ENCODE measurements at places on chromosomes 4 and X. TPM values are rescaled to one million over a fixed set of nuclear protein-coding genes. Genes with fewer than 3 reads are reported as not detected.
A peak's percentile ranks its signal among the peaks of the same experiment; 100 is the strongest.

GRCh38 chr4:77226939-77227705 lies 70.1 kb downstream of the CCNG2 start:
- H3K4me3 ChIP-seq: no peak overlapping the region
- H3K4me1 ChIP-seq: no peaks in the 10 kb centered on the region
- peaks cover 25% of the 10 kb centered on the region for H3K27me3 ChIP-seq
- DNase-seq: no peak

GRCh38 chr4:142741995-142742394 lies 104.1 kb downstream of the INPP4B start:
- DNase-seq: no peak
- no peaks in the 10 kb centered on the region for H3K36me3 ChIP-seq
- H3K27me3 ChIP-seq: no peaks in the 10 kb centered on the region
- no peak overlapping the region for H3K4me3 ChIP-seq
- H3K4me1 ChIP-seq: peaks cover 5% of the 10 kb centered on the region

- no peak for DNase-seq
- no peak overlapping the region for H3K27ac ChIP-seq
- no peak overlapping the region for H3K4me3 ChIP-seq
- peaks cover 34% of the 10 kb centered on the region for H3K27me3 ChIP-seq
These were observed 109.1 kb downstream of the GPAT3 start for GRCh38 chr4:83644677-83645659.

- H3K27me3 ChIP-seq: no peaks in the 10 kb centered on the region
- H3K36me3 ChIP-seq: no peaks in the 10 kb centered on the region
- DNase-seq: no peak
These were observed 197.1 kb upstream of the MAGEB18 start for GRCh38 chrX:25941087-25941486.

DNA sequence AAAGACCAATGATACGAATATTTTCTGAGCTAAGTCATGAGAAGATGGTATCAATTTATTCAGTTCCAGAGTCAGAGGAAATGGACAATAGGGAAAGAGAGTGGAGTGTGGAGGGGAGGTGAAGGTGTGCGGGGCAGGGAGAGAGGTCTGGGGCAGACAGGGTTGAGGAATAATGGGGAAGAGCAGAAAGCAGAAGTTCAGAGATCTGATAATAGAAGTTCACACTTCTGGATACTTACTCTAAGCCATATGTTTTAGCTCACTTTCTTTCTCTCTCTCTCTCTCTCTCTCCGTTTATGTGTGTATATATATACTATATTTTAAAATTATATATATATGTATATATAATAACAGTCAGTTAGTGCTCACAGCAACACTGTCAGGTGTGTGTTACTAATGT lies 40.4 kb downstream of the FOXR2 start:
- no peak overlapping the region for H3K4me3 ChIP-seq
- H3K27me3 ChIP-seq: no peaks in the 10 kb centered on the region
- H3K36me3 ChIP-seq: no peaks in the 10 kb centered on the region
- DNase-seq: no peak
- no peaks in the 10 kb centered on the region for H3K4me1 ChIP-seq
- no peak overlapping the region for H3K27ac ChIP-seq

DNA sequence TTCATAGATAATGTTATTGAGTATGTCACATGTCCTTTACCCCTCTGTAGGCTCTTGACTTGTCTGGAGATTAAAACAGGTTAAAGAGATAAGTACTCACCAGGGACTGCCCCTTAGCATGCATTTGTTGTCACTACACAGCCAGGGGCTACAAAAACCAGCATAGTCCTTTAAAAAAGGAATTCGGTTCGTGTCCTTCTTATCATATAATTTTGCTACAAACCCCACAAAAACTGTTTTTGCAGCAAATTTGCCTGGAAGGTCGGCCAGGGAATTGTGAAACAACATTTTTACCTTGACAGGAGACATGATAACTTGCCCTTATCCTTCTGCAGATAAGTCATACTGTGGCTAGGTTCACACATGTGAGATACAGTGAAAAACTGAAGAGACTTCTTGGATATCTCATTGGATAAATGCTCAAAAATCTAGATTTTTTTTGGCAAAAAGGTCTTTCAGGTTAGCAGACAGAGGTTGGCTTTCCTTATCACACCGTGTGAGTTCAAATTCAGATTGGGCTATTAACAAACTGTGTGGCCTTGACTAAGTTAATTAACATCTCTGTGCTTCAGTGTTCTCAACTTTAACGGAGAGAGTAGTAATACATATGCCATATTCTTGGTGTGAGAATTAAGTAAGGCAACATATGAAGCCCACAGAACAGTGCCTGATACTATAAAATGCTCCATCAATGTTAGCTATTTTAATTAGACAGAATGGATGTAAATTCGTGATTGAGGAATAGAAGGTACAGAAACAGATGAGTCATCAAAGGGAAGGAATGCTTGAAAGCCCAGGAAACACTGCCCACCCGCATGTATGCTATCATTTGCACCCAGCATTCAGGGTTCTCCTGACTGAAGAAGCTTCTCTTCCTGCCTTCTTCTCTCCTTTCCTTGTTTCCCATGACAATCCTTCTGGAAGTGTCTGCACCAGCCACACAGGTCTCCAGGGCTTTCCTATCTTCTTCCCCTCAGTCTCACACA lies 30.0 kb downstream of the FAM9C start:
- H3K4me1 ChIP-seq: peaks cover 32% of the 10 kb centered on the region
- DNase-seq: no peak
- H3K4me3 ChIP-seq: no peak overlapping the region
- H3K27me3 ChIP-seq: no peaks in the 10 kb centered on the region

GRCh38 chr4:89055157-89056080 lies 1.6 kb downstream of the FAM13A start:
- peaks cover 52% of the 10 kb centered on the region for H3K4me1 ChIP-seq
- H3K27ac ChIP-seq: peak overlapping the region; percentile 90
- peak overlapping the region; percentile 82 for H3K4me3 ChIP-seq

DNA sequence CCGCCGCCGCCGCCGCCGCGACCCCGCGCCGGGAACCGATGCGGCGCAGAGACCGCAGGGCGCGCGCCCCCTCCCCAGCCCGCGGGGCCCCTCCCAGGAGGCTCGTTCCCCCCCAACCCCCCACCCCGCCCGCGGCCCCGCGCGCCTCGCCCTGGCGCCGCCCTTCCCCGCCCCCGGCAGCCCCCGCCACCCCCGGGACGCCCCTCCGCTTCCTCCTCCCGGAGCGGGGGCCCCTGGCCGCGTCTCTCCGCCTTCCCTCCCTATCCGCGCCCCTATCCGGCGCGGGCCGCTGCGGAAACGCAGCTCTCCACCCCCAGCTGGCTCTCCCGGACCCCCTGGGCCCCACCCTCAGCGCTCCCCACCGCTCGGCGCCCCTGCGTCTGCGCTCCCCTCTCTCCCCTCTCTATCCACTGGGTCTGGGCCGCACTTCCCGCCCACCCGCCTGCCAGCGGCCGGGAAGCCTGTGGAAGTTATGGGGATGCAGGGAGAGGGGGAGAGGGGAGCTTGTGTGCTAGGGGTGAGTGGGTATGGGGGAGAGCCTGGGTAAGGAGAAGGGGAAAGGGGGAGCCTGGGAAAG lies at the start of gene TMEM271:
Gene TMEM271, minus strand, starts transcription at position 51 of the 577 bp plus-strand sequence. CDS start 233 bp downstream, outside the sequence.
- peak within 1 kb of the TSS; percentile 44 for H3K4me3 ChIP-seq
- no peaks in the 10 kb centered on the region for H3K36me3 ChIP-seq
- H3K27ac ChIP-seq: no peak within 1 kb of the TSS
- no peak for DNase-seq
- H3K27me3 ChIP-seq: peaks cover 56% of the 10 kb centered on the region
- H3K4me1 ChIP-seq: peaks cover 8% of the 10 kb centered on the region

GRCh38 chr4:40179360-40179759 lies 17.5 kb upstream of the RHOH start:
- no peak overlapping the region for H3K27ac ChIP-seq
- DNase-seq: no peak
- H3K36me3 ChIP-seq: no peaks in the 10 kb centered on the region
- H3K4me3 ChIP-seq: no peak overlapping the region
- peaks cover 9% of the 10 kb centered on the region for H3K4me1 ChIP-seq

GRCh38 chr4:140869446-140869845 lies 113.3 kb upstream of the TBC1D9 start:
- no peaks in the 10 kb centered on the region for H3K27me3 ChIP-seq
- no peak for DNase-seq
- H3K27ac ChIP-seq: no peak overlapping the region
- peaks cover 9% of the 10 kb centered on the region for H3K36me3 ChIP-seq
- H3K4me3 ChIP-seq: no peak overlapping the region
- H3K4me1 ChIP-seq: no peaks in the 10 kb centered on the region

DNA sequence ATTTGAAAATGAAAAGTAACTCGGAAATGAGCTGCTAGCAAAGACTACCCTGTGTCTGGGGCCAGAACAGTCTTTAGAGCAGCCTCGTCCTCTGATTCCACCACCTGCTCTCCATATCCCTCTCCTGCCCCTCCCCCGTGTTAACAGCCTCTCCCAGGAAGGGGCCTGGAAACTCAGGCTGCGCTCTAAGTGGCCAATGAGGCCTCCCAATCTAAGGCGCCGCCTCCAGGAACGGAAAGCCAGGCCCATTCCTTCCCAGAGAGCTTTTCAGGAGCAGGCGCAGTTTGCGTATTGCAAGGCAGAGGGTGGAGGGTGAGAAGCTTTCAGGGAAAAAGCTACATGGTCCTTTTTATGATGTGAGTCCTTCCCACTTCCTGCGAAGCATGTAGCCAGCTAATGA lies 31.2 kb downstream of the RS1 start:
- H3K4me1 ChIP-seq: no peaks in the 10 kb centered on the region
- H3K4me3 ChIP-seq: no peak overlapping the region
- no peak for DNase-seq
- no peaks in the 10 kb centered on the region for H3K36me3 ChIP-seq

- H3K36me3 ChIP-seq: no peaks in the 10 kb centered on the region
- no peak overlapping the region for H3K27ac ChIP-seq
- no peaks in the 10 kb centered on the region for H3K27me3 ChIP-seq
- H3K4me3 ChIP-seq: no peak overlapping the region
- no peak for DNase-seq
These were observed 179.1 kb upstream of the TBC1D9 start for GRCh38 chr4:140935254-140935653.

GRCh38 chr4:4914059-4914820 lies 54.8 kb downstream of the MSX1 start:
- H3K27me3 ChIP-seq: peaks cover 33% of the 10 kb centered on the region
- no peak overlapping the region for H3K27ac ChIP-seq

DNA sequence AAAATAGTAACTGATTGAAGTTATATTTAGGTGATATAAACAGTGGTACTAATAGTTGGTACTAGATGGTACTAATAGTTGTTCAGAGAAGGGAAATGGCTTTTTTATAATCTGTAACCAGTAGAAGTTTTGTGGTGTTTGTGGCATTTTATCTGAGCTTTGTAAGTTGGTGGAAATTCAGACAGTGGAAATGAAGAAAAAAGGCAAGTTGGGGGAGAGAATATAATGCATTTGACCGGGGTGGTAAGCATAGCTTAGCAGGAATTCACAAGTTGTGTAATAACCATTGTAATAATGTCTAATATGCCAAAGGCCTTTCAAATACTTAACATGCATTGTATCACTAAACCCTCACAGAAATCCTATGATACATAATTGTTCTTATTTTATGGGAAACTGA lies 36.3 kb downstream of the DTHD1 start:
- no peak overlapping the region for H3K4me3 ChIP-seq
- H3K27me3 ChIP-seq: no peaks in the 10 kb centered on the region
- no peaks in the 10 kb centered on the region for H3K36me3 ChIP-seq
- DNase-seq: no peak
- peaks cover 25% of the 10 kb centered on the region for H3K4me1 ChIP-seq

DNA sequence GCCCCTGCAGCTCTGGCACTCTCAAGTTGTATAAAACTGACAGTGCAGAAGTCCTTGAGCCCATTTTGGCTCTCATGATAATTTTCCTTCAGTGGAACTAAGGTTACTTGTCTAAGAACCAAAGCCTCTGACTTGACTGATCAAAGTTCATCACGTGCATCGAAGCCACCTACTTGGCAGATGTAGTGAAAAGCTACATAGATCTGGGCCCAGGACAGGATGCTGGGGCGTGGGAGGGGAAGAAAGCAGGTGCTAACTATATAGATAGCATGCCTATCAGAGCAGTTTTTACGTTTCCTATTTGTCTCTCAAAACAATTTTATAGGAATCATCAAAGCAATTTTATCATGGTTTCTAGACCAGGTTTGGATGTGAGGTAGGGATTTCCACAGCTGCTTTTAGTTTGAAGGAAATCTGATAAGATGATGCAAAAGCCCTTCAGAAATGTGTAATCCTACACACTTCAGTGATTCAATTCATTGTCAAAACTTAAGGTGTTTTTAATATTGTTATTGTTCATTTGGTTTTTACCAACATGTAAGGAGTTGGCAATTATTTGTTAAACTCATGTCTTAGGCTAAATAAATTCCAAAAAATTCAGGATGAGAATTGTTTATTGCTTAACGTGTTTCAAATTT lies 1.2 kb upstream of the CD40LG start:
- H3K27ac ChIP-seq: no peak overlapping the region
- H3K4me1 ChIP-seq: no peaks in the 10 kb centered on the region

GRCh38 chr4:146183209-146183608 lies 7.7 kb downstream of the LSM6 start:
- peaks cover 3% of the 10 kb centered on the region for H3K36me3 ChIP-seq
- DNase-seq: no peak
- no peak overlapping the region for H3K27ac ChIP-seq
- no peaks in the 10 kb centered on the region for H3K27me3 ChIP-seq
- H3K4me3 ChIP-seq: no peak overlapping the region

- H3K4me1 ChIP-seq: no peaks in the 10 kb centered on the region
- no peak overlapping the region for H3K27ac ChIP-seq
- H3K4me3 ChIP-seq: no peak overlapping the region
- H3K36me3 ChIP-seq: no peaks in the 10 kb centered on the region
- DNase-seq: no peak
These were observed 36.8 kb upstream of the CASK start for GRCh38 chrX:41960142-41960541.

DNA sequence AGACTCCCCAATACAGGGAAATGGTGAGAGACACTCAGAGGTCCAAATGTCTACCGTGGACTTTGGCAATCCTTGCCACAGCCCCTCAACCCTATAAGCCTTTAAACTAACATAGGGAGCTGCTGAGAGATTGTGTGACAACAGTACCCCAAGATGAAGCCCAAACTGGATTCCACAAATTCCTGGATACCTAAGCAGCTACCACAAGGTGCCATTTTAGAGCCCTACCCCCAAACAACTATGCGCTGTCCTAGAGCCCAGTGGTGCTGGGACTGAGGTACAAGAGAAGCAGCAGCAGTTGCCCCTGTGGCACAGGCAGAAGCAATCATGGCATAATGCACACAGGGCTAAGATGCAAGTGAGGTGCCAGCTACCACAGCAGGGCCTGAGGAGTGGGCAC lies 2.7 kb upstream of the TMPRSS11F start:
- DNase-seq: no peak
- no peaks in the 10 kb centered on the region for H3K36me3 ChIP-seq
- no peak overlapping the region for H3K4me3 ChIP-seq
- no peak overlapping the region for H3K27ac ChIP-seq
- H3K4me1 ChIP-seq: no peaks in the 10 kb centered on the region

- H3K4me1 ChIP-seq: no peaks in the 10 kb centered on the region
- H3K27ac ChIP-seq: no peak overlapping the region
- no peaks in the 10 kb centered on the region for H3K27me3 ChIP-seq
- no peak for DNase-seq
- H3K36me3 ChIP-seq: no peaks in the 10 kb centered on the region
These were observed 60.2 kb upstream of the PGAM4 start for GRCh38 chrX:78029663-78030062.

TRAPPC2 gene
- 15.4 TPM for total RNA-seq

ANOS1 gene
- 23.1 TPM for total RNA-seq

STAP1 gene
- total RNA-seq: not detected

ZNF518B gene
- total RNA-seq: 35.1 TPM

DSPP gene
- not detected for total RNA-seq

WDFY3 gene
- total RNA-seq: 80.1 TPM

CT83 gene
- not detected for total RNA-seq

PAGE2 gene
- not detected for total RNA-seq

TEX13D gene
- not detected for total RNA-seq

RNF150 gene
- 28.7 TPM for total RNA-seq

ATG4A gene
- total RNA-seq: 29.7 TPM

ZCCHC12 gene
- total RNA-seq: not detected

GRID2 gene
- not detected for total RNA-seq

TCEAL1 gene
- total RNA-seq: 27.7 TPM

GIMD1 gene
- total RNA-seq: not detected
